ENCODE measurements at places on chromosomes 11 and 22.

DNA sequence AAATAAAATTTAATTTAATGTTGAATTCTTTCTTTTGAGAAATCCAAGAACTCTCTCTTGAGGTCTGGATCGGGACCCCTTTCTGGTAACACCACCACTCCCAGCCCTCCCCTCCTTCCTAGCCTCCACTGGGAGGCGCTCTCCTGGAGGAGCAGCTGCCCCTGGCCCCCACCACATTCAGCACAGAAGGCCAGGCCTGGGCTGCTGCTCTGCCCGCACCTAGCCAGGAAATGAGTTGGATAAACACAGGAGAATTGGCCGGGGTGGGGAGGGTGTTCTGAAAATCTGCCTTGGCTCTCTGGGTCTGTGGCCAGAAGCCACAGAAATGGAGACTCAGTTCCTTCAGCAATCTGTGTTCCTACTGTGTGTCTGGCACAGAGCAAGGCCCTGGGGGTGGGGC is 31.2 kb downstream of the C22orf42 start:
- no peak for DNase-seq

- no peak for DNase-seq
These were observed 65.6 kb upstream of the EIF3D start for GRCh38 chr22:36594569-36594968.

- no peak for DNase-seq
These were observed 72.2 kb downstream of the KCNQ1 start for GRCh38 chr11:2517016-2517385.

DNA sequence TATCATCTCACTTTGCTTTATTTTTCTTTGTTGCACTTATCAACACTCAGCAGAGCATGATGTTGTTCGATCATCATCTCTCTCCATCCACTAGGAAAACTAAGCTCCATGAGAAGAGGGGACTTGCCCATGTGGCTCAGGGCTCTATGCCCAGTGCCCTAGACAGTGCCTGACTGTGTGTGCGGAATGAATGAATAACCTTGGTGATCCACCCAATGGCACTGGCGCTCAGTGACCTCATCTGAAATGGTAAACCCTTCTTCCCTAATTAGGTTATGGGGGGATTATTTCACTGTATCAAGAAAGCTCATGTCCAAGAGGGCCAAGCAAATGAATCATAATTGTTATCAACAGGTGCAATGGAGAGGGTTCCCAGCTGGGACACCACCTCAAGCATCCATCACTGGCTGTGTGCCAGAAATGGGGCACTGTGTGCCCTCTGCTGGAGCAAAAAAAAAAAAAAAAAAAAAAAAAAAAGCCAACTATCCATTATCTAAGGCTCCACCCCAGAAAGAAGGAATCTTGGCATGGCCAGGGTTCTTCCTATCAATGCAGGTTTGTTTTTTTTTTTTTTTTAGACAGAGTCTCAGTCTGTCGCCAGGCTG is 172.6 kb downstream of the LARGE1 start:
- no peak for DNase-seq

DNA sequence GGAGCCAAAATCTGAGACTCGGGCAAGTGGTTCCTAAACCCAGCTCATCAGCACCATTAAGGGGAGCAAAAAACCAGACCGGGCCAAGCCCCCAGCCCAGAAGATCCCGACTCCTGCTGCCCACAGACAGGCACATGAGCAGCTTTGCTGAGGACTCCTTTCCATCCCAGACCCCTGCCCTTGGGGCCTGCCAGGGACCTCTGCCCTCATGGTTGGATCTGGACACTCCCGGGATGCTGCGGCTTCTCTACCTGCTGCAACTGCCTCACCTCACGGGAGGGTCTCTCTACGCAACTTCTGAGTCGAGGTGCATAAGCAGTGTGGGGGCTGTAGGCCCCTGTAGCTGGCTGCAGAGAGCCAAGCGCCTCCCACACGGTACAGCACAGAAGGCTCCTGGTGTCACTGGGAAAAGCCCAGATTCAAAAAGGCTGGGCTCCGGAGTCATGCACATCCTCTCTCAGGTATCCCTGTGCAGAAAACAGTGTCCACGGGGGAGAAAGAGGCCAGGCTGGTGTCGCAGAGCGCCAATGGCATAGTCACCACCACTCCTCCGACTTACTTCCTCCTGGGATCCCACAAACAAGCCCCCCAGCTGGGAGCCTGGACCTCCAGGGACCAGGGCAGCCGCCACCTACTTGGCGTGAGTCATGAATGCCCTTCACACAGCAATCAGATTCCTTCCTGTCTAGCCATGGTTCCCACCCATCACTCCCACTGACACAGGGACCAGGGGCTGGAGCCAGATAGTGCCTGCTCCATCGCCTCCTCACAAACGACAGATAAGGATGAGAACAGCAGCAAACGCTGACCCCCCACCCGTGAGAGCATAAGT is 122.1 kb downstream of the BCR start:
- no peak for DNase-seq

GRCh38 chr11:103703437-103703836 is 333.0 kb upstream of the DDI1 start:
- DNase-seq: no peak

GRCh38 chr11:78555592-78555991 is 19.1 kb downstream of the NARS2 start:
- no peak for DNase-seq

DNA sequence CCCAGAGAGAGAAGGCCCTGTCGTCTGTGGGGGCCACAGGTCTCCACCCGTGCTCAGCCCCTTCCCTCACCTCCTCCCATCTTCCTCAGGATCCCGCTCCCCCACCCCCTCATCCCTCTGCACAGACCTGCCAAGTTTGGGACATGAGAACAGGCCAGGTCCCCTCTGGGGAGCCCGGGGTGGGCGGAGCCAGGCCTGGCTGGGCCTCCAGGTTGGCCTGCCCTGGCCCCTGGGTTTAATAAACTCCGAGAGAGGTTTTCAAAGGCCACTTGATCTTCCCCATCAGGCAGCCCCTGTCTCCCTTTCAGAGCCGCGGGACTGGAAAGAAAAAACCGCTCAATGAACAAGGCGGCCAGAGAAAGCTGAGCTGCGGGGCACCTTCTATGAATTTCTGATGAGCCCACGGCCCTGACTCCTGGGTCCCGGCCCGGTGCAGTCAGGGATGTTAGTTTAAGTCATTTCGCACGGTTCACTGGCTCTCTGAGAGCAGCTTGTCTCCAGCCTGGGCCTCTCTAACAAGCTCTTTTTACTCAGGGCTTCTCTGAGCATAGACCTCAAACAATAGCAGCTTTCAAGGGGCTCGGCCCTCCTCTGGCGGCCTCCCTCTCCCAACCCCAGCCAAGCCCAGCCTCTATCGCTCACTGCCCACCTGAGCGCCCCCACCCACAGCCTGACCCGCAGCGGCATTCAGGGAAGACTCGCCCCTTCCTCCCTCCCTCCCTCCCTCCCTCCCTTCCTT is 64.8 kb downstream of the RPUSD4 start:
- no peak for DNase-seq

DNA sequence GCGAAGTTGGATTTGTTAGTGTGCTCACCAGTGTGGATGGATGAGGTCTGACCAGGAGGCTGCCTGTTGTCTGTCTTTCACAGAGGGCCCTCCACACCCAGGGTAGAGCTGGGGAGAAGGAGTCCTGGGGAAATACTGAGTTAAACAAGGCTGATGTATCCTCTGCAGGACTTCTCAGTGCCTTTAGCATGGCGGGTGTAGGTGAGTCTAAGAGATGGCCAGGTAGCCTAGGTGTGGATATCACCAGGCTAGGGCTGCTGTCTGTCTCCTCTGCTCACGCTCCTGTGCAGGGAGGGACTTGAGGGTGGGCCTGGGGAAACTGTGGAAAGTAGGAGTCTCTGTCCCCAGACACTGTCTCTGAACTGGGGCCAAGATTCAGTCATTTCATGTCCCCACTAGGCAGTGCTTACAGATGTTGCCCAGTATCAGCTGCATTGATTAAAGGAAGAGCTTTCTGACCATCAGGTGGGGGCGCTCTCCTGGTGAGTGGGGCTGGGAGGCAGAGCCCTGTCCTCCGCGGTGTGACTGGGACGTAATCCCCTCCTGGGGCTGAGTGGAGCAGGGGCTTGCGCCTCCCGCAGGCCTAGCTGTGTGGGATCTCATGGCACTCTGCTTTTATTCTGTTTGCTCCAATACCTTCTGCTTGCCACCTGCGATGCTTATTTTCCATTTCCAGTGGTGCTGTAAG is 35.5 kb upstream of the CCDC188 start:
- no peak for DNase-seq

- DNase-seq: no peak
These were observed 15.5 kb downstream of the TSKU start for GRCh38 chr11:76798671-76799065.

- no peak for DNase-seq
These were observed 10.6 kb upstream of the DGKZ start for GRCh38 chr11:46336563-46337180.
